ENCODE measurements at places on chromosomes 6 and 20.

DNA sequence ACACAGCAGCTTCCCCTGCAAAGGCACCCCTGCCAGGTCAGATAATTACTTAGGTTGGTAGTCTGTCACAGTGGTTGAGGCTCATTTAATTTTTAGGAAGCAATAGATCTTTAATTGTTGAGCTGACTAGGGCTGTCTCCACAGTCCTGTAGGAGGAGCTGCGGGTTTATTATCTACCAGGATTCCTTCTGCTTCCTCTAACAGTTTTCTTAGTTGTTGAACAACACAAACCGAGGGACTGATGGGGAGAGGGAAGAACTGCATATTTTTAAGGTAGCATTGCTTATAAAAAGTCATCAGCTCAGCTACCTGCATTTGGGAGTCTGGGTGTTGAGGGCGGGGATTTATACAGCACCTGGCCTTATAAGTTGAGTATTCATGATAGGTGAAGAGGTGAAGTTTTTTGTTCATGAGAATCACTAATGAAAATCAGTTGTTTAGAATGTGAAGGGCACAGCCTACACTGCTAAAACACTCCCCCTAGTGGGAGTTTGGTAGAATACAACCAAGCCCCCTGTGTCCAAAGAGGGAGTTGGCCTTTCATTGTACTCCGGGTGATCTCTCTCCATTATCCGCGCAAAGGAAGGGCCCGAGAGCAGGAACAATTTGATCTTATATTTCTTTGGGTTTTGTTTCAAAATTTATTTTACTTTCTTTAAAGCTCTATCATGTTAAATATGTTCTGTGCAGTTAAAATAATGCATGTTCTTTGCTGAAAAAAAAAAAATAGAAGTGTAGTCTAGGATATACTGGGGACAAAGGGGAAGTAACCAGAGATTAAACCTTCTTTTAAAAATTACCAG lies 69.6 kb downstream of the SSR1 start:
- peak; percentile 71 for DNase-seq

- DNase-seq, result no peak
Observed at GRCh38 chr6:166672624-166673206, 45.7 kb upstream of the RPS6KA2 start.

DNA sequence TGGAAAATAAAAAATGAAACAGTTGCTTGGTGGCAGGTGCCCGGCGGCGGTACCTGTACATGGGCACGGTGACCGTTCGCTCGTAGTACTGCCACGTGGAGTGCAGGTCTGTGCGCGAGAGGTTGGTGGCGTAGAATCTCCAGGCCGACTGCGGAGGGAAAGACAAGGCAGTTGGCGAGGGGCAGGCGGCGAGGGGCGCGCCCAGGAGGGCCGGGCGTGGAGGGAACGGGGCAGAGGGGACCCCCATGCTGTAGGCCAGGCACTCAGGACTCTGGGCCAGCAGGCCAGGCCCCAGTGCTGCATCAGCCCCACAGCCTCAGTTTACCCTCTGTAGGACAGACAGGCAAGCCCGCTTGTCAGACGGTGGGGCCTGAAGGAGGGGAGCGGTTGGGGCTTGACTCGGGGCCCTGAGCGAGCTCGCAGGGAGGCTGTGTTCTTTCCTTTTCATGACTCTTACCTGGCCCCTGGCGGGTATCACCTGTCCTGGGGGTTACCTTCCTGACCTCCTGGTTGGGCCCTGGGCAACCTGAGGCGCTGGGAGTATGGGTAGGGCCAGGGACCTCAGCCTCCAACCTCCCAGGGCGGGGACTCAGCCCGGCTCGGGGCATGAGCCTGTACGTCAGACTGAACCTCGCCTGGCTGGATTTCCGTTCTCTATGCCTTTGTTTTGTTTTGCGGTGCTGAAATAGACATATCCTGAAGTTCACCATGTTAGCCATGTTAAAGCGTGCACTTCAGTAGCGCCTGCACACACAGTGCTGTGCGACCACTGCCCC lies 38.5 kb downstream of the KCNQ2 start:
- peak; percentile 15 for DNase-seq

DNA sequence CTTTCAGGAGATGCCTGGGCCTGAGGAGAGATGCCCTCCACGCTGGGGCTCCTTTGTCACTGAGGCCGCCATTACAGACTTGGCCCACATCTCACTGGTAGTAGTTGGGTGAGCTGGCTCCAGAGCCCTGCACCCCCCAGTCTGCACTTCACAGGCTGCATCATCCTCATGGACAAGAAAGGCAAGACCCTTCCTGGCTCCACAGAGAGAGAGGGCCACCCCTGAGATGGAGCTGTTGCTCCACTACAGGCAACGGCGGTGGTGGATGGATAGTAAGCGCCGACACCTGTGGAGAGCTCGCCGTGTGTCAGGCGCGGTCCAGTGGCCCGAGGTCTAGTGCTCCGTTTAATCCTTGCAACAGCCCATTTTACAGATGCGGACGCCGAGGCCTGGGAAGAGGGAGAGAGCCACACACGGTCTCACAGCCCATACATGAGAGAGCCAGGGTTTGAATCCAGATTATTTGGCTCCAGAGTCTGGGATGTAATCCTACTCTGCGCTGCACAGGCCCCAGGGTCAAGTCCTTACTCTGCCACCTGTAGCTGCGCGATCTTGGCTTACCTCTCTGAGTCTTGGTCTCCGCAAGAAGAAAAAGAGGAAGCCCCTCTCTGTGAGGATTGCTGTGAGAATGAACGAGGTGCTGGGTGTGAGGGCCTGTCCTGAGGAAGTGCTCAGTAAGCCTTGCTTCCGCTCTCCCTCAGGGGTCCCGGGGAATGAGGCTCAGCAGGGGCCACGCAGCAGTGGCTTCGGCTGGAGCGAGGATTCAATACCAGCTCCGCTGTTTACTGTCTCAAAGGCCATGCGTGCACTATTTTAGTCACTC lies 34.5 kb downstream of the SPDEF start:
- no peak for DNase-seq

GRCh38 chr6:107670792-107671199 lies 153.3 kb downstream of the SCML4 start:
- peak; percentile 30 for DNase-seq

- no peak for DNase-seq
Observed at GRCh38 chr6:65623566-65623965, 83.5 kb downstream of the EYS start.

DNA sequence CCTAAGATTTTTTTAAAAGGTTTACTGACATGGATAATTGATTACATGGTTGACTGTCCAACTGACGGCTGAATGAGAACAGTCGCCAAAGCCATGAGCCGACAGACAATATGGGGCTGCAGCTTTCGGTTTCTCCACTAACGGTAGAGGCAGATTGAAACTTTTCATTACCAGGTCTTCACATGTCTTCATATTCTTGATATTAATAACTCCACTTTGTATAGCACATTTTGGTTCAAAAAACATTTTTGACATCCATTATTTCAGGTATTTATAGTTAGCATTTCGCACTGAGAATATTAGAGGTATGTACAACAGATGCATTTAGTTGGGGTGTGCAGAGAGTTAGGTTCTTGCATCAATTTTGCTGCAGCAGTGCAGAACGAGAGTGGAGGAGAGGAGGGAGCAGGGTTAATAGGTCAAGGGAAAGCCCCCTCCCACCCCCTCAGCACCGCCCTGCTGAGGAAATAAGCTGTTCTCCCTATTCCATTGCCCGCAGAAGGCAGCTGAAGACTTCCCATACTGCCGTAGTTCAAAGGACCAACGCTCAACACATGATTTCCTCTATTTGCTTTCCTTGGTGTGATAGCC lies 73.6 kb upstream of the ADTRP start:
- DNase-seq, result no peak

Data from CD4-positive, alpha-beta T cell treated with Interleukin-21 for 1 hour (primary cell).